ENCODE measurements at places on chromosomes 12 and 14.

- no peak for DNase-seq
Measured at GRCh38 chr12:48489012-48489411, 6.7 kb downstream of the C12orf54 start.

- no peak for DNase-seq
Measured at GRCh38 chr14:28780843-28781820, 14.5 kb downstream of the FOXG1 start.

GRCh38 chr12:138171-138897 lies 71.8 kb downstream of the IQSEC3 start:
- DNase-seq, result no peak

DNA sequence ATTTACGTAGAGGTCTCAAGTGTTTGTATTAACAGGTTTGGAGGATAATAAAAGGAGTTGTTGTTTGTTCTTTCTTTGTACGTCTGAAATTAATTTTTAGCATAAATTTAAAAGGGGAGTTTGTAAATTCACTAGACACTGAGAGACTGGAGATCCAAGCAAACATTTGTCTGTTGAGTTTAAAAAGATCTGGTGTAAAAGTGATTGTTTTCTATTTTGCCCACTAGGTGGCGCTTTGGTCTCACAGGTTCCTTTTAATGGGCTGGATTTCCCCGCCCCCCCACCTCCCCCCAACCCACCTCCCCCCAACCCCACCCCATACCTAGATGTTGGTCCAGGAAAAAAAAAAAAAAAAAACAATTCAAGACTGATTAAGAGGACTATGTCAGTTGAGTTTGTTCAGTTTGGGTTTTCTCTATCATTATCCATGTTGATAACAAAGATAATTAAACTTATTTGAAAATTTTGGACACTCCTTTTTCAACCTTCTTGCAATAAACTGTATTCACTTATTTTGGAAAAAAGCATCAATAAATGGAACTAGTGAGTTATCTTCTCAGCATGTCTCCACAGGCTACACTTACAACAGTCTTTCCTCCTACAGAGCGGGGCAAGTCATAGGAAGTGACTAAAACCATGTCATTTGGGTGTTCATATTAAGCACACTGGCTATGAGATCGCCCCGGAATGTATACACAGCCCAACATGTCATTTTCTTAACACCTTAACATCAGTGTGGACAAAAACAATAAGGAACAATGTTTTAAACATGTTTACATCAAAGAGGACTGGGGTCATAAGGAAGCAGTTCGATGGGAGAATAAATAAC lies 841.1 kb downstream of the NRXN3 start:
- DNase-seq, result no peak

GRCh38 chr12:125824276-125824675 lies 759.0 kb downstream of the AACS start:
- DNase-seq, result no peak

GRCh38 chr12:102334765-102335164 lies 137.1 kb upstream of the PMCH start:
- no peak for DNase-seq

GRCh38 chr12:99914206-99914605 lies 70.5 kb downstream of the ANKS1B start:
- no peak for DNase-seq

DNA sequence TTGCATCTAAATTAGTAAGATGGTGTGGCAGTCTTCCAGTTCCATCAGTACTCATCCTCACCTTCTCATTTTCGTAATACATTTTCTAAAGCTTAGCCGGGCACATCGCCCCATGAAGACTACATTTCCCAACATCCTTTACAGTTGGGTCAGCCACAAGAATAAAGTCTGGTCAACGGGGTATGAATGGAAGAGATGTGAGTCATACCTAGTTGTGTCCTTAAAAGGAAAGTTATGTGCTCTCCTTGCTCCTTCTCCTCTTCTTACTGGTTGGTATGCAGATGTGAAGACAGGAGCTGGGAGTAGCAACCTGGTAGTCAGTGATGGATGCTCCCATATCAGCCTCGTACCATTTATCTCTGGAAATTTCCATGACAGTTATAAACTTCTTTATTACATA lies 35.9 kb upstream of the EGLN3 start:
- no peak for DNase-seq

DNA sequence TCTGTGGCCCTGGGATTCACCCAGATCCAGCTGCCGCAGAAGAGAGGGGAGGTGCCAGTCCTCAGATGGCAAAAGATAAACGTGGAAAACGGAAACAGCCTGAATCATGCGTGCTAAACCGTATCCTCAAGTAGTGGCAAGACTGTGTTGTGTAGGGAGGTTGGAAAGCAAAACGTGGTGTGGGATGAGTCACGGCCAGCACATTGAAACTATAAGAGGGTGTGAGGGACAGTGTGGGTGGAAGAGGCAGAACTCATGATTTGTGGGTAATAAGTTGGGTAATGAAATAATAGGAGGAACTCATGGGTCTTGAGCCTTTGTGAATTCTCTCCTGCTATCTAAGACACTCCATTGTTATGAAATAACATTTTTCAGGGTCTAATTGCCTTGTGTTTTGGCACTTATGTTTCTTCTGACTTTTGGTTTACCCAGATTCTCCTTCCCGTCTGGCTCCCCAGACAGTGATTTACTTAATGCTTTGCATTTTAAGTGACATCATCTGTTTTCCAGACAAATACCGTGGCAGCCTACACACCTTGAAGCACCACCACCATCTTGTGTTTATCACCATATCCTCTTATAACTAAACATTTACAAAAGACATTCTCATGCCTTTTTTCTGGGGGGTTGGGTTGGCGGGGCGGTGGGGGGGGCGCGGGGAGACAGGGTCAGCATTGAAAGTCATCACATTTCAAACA lies 62.3 kb upstream of the PTCSC3 start:
- DNase-seq, result no peak

DNA sequence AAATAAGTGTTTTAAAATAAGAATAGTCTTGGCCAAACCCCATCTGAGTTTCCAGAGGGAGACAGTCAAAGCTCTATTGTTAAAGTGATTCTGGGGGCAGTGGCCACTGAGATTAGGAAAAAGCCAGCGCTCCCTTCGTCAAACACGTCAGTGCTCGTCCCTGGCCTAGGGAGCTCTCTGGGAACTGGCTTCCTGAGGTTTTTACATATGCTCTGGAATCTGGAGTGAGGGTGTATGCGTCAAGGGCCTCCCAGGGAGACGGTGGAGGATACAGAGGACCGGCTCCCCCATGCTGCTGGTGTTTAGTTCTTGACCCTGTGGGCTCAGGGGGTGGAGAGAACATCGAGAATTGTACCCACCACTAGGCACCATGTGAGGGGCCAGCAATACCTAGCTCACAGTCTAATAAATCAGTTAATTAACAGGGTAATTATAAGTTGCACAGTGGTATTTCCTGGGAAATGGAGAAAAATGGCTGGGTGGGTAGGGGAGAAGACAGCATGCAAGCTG lies 87.0 kb downstream of the SLC25A47 start:
- no peak for DNase-seq

GRCh38 chr14:73146111-73146510 lies 9.8 kb downstream of the PSEN1 start:
- no peak for DNase-seq

DNA sequence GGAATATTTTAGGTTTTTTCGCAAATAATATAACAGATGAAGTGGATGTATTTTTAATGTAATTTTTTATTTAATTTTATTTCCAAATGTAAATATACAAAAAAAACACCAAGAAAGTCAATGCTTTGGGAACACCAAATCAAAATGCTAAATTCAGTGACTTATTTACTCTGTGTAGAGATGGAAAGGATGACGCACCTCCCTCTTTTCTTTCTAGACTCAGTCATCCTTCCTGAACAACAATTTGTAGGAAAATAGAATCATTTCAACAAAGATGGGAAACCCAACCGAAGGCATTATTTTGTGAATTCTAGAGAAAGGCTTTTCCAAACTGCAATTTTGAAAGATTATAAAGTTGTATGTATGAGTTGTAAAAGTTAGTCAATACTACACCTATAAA lies 57.7 kb downstream of the CCER1 start:
- no peak for DNase-seq

GRCh38 chr14:31949709-31950108 lies 127.4 kb upstream of the ARHGAP5 start:
- DNase-seq, result no peak

DNA sequence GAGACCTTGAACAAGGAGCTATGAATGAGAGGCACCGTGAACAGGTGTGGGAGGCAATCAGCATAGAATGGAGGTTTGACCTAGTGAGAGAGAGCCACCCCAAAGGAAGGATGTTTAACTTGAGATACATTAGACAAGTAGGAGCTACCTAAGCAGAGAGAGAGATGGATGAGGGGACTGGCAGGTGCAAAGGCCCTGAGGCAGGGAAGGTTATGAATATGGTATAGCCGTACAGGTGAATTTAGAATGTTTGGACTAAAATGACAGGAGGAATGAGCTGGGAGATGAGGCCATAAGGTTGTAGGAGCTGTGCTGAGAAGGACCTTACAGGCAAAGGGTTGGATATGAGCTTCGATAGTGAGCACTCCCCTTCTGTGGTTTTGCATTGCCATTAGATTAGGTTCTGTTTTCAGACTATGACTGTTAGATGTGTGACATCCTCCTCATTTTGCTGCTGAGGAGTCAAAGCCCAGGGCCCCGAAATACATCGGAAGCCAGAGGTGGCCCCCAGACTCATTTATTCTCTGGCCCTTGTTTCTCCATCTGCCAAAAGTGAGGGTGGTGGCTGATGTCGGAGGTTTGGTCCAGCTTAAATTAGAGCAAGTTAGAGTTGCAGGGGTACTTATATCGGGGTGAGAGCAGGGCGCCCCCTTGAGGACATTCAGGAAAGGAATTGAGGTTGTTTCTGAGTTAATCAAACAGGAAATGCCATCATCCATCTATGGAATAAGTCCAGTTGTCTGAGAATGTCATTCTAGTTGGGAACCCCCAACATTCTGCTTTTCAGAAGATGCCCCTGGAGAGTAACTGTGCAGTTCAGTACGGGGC lies 29.4 kb downstream of the SLC24A4 start:
- DNase-seq, result peak; percentile 2

- no peak for DNase-seq
Measured at GRCh38 chr14:92929689-92930608, 7.0 kb downstream of the CHGA start.

- DNase-seq, result no peak
Measured at GRCh38 chr14:52877628-52878027, 73.2 kb downstream of the FERMT2 start.

DNA sequence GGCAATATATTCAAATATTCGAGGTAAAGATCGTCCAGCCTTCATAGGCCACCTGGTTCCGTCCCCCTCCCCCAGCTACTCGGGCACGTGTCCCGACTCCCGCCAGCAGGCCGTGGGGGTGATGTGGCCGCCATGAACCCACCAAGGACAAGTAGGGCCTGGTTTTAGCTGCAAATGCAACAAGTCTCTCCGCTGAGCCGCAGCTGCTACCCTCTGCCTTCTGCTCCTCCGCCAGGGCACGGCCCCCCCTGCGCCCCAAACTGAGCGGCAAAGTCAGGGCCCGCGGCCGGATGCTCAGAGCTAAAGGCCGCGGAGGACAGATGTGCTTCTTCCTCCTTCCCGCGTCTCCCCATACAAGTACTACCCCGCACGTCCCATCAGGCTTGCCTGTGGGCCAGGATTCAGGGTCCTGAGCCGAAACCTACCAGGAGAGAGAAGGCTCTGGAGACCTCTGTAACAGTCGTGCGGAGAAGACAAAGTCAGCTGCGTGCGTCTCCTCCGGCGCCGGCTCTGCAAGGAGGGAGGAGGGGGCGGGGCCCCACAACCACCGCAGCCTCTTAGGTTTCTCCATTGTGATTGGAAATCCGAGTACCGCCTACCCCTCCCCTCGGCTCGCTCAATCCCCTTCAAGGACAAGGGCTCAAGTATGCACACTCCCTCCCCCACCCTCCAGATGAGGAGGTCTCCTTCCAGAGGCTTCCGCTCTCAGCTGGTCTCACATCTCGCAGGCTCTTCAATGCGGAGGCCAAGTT lies at the start of gene LDHB:
Gene LDHB, minus strand, starts transcription at position 517 of the 752 bp plus-strand sequence. CDS start 3,171 bp downstream, outside the sequence.
- peak; percentile 87 for DNase-seq

DNA sequence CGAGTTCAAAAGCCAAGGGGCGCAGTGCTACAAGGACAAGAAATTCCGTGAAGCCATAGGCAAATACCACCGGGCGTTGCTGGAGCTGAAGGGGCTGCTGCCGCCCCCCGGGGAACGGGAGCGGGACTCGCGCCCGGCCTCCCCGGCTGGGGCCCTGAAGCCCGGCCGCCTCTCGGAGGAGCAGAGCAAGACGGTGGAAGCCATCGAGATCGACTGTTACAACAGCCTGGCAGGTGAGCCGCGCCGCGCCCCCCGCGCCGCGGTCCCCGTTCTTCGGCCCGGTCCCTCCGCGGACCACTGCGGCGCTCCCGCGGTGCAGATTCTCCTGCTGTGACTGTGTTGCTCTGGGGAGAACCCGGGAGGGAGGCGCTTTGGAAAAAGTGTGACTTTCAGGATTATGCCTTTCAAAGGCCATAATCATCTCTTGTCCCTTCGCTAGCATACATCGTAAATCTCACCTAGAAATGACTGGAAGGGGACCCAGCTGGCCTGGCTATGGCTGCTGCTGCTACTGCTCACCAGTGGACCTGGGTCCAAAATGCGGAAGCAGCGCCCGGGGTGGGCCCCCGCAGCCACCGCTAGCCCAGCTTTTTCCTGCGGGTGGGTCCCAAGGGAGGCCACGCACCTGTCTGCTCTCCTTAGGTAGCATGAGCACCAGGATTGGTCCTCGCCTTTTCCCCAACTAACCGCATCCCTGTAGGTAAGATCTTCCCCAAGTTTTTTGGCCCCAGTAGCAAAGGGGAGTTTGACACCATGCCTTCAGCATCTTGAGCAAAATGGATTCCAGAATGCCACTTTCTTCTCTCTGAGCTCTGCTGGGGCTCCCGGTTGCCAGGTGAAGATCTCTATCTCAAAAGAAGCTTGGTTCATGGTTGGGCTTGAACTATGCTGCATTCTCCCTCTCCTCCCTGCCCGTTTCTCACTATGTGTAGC lies 853 bp downstream of the TTC9 start:
- DNase-seq, result peak; percentile 24

GRCh38 chr12:18432206-18432605 lies 170.9 kb downstream of the PIK3C2G start:
- DNase-seq, result no peak

GRCh38 chr12:130014485-130014807 lies 110.6 kb upstream of the TMEM132D start:
- DNase-seq, result no peak

- DNase-seq, result no peak
Measured at GRCh38 chr12:82359115-82359478, 768 bp downstream of the METTL25 start.

- no peak for DNase-seq
Measured at GRCh38 chr14:19920021-19920657, at the start of gene OR4K5. OR4K5 (plus strand) TSS chr14:19920607; CDS start chr14:19920607, 0 bp downstream.

GRCh38 chr12:56658921-56659320 lies 13.1 kb upstream of the ATP5F1B start:
- no peak for DNase-seq

DNA sequence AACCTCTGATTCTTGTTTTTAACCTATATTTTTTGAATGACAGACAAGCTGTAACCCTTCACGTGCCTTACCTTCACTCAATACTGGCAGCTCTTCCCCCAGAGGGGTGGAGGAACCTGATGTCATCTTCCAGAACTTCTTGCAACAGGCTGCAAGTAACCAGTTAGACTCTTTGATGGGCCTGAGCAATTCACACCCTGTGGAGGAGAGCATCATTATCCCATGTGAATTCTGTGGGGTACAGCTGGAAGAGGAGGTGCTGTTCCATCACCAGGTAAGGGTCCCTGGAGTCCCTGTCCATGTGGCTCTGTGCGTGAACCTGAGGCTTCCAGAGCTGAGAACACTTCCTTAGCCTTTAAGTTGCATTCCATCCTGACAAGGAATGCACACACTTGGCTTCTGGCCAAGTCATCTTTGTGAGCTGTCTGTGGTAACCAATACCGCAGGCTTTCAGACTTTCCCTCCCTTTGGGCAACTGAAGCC lies 22.7 kb downstream of the TRAFD1 start:
- DNase-seq, result no peak

GRCh38 chr12:8156845-8157244 lies at the start of gene ZNF705A:
ZNF705A (plus strand) TSS chr12:8157015; CDS start chr12:8172626, 15,611 bp downstream.
- no peak for DNase-seq
